Activated naive CD4-positive, alpha-beta T cell (primary cell): ENCODE measurements at places on chromosomes 2 and 18.

- DNase-seq, result no peak
These were observed 12.8 kb downstream of the EIF2AK2 start for GRCh38 chr2:37143974-37144373.

- DNase-seq, result no peak
These were observed 60.7 kb downstream of the CXCR4 start for GRCh38 chr2:136057023-136057801.

DNA sequence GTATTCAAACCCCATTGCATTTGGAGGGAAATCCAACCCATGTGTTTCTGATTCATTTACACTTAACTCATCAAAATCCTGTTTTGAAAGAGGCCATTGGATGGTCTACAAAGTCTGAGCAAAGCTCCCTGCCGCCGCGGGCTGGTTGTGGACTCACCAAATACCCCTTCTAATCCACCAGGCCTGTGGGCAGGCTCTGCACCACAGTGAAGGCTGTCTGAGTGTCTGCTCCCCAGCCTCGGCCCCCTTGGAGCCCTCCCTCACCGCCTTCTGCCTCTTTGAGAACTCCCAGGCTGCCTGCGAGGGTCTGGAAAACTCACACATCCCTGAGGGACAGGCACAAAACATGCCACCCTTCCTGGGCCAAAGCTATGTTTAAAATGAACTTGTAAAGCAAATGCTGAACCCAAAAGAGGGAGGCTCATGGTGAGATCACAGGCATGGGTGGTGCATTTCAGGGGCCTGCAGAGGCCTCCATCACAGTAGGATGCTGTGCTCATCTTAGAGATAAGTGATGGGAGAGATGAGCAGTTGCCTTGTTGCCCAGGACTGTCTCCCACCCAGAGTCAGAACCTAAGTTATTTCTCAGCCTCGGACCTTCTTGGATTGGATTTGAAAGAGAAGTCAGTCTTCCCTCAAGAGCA, 225.0 kb downstream of the CYP26B1 start:
- DNase-seq, result no peak

- DNase-seq, result no peak
These were observed 48.2 kb upstream of the CTAGE1 start for GRCh38 chr18:22465859-22466457.

DNA sequence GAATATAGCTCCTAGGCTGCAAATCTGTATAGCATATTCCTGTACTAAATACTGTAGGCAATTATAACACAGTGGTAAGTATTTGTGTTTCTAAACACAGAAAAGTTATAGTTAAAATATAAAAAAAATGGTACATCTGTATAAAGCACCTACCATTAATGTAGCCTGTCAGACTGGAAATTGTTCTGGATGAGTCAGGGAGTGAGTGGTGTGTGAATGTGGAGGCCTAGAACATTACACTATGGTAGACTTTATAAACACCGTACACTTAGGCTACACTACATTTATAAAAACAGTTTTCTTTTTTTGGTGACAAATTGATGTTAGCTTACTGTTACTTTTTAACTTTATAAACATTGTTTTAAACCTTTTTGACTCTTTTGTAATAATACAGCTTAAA, 226.3 kb downstream of the CCDC85A start:
- no peak for DNase-seq

GRCh38 chr2:16622399-16622968, 43.1 kb downstream of the CYRIA start:
- DNase-seq, result no peak

DNA sequence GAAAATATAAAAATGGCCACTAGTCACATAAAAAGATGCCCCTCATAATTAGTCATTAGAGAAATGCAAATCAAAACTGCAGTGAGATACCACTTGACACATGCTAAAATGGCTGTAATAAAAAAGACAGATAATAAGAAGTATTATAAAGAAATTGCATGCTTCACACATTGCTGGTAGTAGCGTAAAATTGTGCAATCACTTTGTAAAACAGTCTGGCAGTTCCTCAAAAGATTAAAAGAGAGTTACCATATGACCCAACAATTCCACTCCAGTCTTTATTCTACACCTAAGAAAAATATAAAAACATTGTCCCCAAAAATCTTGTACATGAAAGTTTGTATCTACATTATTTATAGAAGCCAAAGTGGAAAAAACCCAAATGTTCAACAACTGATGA, 170.6 kb upstream of the FIGN start:
- DNase-seq, result no peak

GRCh38 chr18:48634491-48634890, 95.7 kb downstream of the CTIF start:
- no peak for DNase-seq
